ENCODE measurements at places on chromosomes 1 and 21.

- no peak for DNase-seq
These were observed 411 bp downstream of the FAM229A start for GRCh38 chr1:32361674-32362473.

DNA sequence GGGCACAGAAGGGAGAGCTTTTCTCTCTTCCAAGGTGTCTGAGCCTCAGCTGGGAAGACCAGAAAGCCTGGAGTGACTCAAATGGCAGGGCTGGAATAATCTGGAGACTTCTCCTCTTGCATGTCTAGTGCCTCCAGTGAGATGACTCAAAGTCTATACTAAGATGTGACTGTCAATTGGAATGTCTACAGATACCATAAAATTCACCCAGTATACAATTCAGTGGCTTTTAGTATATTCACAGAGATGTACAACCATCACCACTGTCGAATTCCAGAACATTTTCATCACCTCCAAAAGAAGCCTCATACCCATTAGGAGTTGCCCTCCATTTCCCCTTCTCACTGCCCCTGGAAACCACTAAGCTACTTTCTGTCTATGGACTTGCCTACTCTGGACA lies 47.9 kb upstream of the CNN3 start:
- no peak for DNase-seq

DNA sequence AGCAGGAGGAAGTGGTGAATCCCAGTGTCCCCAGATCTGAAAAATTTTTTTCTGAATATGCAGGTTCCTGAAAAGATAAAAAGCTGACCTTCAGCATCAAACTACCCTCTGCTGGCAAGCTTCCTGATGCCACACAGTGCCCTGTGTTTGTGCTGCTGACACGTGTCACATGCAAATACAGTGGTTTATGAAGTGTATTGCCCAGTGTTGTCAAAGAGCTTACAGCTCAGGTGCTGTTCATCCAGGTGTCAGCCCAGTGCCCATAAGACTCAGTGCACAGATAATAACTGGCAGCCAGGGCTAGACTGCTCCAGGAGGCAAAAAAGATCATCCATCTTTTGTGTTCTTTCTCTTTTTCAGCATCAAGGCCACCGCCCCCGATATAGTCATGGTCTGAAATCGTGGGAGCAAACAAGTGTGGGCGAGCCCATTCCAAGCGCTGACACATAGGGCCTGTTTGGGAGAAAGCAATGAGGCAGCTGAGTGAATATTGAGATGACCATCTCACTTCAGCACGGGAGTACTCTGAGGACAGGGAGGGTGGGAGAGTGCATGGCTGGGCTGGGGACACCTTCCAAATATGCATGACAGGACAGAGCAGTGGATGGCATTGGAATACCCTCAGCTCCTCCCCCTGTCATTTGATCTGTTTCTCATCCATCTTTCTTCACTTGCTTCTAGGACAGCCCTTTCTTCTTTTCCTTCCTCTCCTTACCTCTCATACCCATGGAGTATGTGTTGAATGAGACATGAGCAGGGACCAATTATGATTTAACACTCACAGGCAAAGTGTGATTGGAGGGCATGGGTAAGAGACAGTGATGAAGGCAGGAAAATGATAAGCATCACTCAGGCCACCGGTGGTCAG lies 6.4 kb upstream of the KCNK1 start:
- no peak for DNase-seq

- DNase-seq: no peak
These were observed 16.6 kb downstream of the SPATA17 start for GRCh38 chr1:217647791-217648190.

- DNase-seq: no peak
These were observed 3.9 kb downstream of the ACOT11 start for GRCh38 chr1:54551891-54552290.

DNA sequence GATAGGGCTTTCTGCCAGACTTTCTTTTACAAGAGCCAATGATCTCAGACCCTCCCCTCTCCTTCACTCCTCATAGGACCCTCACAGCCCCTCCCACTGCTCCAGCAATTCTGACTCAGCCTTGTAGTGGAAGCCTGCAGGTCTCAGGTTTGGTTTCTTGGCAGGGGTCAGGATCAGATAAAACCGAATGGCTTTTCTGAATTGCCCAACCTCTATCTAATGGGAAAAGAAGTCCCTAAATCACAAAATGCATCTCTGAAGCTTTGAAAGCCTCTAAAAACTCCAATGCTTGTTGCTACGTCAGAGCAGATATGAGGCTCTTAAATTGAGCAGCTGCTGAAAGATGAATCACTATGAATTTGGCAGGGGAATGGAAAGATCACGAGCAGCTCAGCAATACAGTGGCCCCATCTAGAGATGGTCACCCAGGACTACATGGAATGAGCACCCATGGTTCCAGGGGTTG lies 74.5 kb downstream of the NID1 start:
- DNase-seq: no peak

- DNase-seq: no peak
These were observed 81.2 kb upstream of the RUNX3 start for GRCh38 chr1:25011275-25011674.

DNA sequence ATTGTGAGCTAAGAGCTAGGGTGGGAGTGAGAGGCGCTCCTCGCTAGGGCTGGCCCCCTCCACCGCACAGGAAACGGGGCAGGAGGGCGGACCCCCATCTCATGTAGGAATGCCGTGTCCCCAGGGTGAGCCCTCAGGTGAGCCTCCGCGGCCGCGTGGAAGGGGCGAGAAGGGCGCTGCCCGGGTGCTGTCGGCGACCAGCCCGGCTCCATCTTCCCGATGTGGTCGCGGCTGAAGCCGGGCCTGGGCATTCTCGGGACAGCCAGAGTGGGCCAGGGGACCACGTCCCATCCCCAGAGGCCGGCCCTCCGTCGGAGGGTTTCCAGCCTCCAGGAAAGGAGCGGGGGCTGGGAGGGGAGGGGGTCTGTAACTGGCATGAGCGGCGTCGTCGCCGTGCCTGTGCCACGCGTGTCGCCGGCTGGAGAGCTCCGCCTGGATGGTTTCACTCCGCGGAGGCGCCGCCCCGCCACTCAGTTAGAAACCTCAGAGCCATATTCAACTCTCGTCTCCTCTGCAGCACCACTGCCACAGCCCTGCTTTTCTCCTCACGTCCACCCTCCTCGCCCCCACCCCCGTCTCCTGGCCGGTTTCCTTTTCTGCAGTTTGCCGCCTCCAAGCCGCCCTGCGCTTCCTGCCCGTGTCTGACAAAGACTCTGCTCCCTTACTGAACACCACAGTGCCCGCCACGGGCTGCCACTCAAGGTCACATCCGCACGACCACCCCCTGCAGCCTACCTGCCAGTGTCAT lies at the start of gene TMEM269:
Gene TMEM269 (plus strand): TSS at position 46 of the 748 bp plus-strand sequence. CDS start 4,903 bp downstream, outside the sequence.
- DNase-seq: peak; percentile 31

GRCh38 chr1:25875856-25876692 lies 566 bp upstream of the PAQR7 start:
- no peak for DNase-seq

GRCh38 chr1:55203064-55203463 lies 12.1 kb downstream of the USP24 start:
- DNase-seq: no peak

DNA sequence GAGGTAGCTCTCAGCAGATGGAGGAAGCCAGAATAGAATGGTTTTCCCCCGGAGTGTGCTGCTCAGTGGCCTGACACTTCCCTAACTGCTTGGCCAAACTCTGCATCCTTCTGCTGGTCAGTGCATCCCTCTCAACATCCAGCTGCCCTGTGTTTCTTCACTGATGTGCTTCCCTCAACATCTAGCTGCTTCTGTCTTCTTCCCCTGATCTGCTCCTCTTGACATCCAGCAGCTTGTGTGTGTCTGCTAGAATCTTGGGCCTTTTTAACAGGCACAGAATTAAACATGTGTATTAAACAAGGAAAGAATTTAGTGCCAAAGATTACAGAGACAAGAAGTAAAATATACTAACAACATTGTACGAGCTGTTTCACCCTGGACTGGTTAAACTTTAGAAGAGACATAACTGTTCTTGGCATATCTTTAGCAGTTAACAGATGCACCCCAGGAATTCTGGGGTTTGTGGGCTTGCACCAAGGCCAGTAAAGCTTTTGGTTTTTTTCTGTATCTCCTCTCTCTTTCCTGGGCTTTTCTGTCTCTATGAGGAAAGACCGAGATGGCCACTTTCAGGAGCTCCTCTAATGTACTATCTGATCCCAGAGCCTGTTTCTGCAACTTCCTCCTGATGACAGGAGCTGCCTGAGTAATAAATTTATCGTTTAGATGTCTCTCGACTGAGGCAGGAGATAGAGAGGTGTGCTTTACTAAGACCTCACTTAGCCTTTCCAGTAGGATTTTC lies 34.8 kb upstream of the HSD3B1 start:
- DNase-seq: no peak

DNA sequence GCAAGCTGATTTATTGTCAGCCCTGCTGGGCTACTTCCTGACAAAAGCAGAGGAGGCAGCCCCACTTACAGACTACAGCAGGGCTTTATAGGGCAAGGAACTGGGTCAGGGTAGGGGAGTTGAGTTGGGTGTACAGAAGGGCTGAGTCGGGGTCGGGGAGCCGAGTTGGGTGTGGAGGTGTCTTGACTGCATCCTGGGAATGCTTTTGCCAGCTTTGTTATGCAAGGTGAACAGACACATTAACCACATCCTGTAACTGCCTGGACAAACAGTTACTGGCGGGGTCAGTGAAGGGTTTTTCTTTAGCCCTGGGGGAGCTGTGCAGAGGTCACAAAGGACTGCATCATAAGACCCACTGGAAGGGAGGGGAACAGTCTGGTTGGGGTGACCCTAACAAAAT lies 39.1 kb upstream of the GBP5 start:
- no peak for DNase-seq

- DNase-seq: no peak
These were observed 45.1 kb downstream of the ATP2B4 start for GRCh38 chr1:203671521-203672278.

GRCh38 chr1:219159946-219160645 lies 13.6 kb upstream of the LYPLAL1 start:
- no peak for DNase-seq

DNA sequence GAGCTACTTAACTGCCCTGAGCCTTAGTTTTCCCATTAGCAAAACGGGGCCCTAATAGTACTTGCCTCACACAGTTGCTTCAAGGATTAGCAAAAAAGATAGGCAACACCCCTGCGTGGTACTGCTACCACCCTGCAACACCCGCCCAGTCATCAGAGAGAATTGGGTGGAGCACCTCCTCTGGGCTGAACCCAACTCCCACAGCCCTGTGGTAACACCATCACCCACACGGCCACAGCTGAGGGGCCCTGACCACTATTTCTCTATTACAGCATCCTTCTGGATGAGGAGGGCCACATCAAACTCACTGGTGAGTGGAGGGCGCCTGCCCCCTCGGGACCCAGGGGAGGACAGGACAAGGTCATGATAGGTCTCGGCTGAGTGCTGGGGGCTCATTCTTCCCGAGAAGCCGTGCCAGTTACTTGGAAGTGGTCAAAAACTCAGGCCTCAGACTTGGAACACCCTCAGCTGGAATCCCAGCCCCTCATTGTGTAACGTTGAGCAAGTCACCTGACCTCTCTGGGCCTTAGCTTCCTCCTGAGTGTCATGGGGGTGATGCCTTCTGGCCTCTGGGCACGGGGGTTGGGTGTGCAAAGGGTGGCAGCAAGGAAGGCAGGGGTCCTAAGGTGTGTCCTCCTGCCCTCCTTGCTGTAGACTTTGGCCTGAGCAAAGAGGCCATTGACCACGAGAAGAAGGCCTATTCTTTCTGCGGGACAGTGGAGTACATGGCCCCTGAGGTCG lies 24.6 kb downstream of the RPS6KA1 start:
- no peak for DNase-seq

- no peak for DNase-seq
These were observed 1.9 kb upstream of the COL8A2 start for GRCh38 chr1:36126797-36127500.

DNA sequence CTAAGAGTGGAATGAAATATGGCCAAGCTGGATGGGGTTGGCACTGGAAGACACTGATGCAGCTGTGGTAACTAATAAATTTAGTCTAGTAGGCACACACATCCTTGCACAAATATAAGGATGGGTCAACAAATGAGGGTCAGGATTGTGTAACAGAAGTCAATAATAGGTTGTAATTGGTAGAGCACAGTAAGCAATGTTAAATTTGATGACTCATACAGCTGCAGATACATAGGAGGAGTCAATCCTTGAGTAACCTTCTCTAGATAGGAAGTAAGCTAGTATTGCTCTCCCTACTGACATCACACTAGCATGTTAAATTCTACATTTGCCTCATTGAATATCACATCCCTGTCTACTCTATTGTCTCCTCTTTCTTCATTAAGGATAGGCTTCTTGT lies 332.1 kb downstream of the PTPRC start:
- no peak for DNase-seq

GRCh38 chr1:16205334-16205671 lies 7.1 kb downstream of the ARHGEF19 start:
- no peak for DNase-seq

GRCh38 chr1:22216210-22216883 lies 73.5 kb upstream of the WNT4 start:
- DNase-seq: no peak

GRCh38 chr1:207856276-207857023 lies 54.5 kb downstream of the CD34 start:
- DNase-seq: no peak

DNA sequence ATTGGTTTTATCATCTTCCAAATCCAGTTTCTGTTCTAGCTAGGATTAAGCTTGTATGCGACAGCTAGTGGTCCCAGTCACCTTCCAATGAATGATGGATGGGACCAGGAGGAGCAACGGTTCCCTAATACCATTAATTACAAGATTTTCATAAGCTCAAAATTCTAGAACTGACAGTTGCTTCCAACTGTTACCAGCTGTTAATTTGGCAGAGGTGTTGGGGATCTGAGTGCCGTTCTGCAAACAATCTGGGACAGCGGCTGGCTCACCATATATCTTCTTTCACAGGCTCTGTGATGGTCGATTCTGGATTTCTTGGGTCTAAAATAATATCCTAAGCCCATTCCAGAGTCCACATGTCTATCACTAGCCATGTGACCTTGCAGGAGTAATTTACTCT lies 34.5 kb upstream of the RALGPS2 start:
- DNase-seq: no peak

DNA sequence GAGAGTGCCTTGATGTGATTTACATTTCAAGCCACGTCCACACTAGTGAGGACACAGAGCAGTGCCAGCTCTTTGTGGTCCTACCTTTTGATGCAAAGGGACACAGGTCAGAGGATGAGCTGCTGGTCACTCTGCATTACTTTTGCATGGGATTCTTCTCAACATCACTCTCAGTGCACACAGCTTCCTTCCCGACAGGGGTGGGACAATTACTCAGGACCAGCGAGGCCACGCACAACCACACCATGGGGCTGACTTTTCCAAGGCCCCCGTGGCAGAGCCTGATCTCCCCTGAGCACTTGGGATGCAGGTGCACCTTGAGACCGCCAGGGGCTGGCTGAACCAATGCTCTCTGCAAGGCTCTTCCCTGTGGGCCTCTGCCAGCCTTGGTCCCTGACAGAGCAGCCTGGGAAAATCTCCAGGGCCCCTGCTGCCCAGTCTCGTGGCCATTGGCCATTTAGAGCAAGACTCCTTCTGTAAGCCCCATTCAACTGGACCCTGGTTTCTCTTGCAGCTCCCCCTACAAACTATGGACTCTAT lies 13.2 kb upstream of the PRAMEF12 start:
- DNase-seq: no peak

GRCh38 chr21:42193721-42194120 lies 25.2 kb upstream of the ABCG1 start:
- no peak for DNase-seq

Data from activated T-cell treated with anti-CD3 and anti-CD28 coated beads for 48 hours (primary cell).